ENCODE measurements at places on chromosomes 13 and 19. TPM values are rescaled to one million over a fixed set of nuclear protein-coding genes. Genes with fewer than 3 reads are reported as not detected.

DNA sequence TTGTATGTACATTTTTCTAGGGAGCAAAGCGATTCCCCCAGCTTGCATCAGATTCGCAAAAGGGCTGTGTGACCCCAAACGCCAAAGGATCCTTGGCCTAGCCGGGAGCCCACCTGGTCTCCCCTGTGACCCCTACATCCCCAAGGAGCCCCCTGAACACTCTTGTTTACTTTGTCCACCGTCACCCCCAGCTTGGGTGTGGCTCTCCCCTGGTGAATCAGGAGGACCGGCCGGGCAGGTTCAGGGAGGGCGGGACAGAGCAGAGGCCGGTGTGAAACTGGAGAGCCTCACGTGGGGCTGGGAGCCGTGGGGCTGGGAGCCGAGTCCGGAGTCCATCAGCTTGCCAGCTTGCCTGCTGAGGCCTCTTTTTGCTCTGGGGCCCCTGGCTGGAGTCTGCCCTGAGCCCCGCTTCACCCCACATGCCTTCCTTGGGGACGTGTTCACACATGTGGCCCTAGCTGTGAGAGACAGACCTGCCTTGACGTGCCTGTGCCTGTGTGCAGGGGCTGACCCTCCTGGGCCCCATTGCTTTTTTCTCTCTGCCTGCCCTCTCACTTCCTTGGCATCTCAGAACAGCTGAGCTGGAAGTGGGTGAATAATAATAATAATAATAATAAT, 2.0 kb downstream of the ITPKC start:
- no peak for DNase-seq

DNA sequence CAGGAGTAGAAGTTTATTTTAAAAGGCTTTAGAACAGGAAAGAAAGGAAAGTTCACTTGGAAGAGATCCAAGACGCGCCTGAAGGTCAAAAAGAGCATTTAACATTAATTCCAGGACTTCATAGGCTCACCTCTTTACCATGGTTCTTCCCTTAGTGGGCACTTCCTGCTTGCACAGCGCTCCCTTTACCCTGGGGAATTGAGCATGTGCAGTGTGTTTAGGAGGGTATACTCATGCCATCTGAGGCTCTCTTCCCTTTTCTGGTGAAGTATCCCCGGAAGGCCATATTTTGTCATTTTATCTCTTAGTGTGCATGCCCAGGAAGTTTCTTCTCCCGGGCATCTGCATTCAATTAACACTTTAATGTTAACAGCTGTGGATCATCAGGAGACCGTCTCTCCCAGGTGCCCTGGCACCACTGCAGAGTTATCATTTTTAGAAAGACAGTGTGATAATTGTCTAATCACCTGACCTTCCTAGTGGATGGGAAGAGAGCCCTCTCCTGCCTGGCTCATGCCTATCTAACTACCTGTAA, 66.1 kb upstream of the ABCC4 start:
- no peak for DNase-seq

DNA sequence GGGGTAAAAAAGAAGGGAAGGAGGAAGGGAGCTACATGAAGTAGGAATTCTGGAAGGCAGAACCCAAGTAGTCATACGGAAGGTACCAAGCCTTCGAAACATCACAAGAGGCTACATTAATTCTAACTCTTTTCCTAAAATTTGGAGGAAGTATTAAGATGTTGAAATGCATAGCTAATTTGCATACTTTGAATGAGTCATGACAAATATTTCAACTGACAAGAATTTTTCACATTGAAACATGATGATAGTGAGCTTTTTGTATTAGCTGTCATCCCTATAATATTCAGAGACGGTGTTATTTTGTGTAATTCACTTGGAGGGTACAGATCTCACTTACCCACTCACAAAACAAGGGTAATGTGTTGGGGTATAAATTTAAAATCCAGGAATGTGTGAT, 9.1 kb upstream of the ACOD1 start:
- no peak for DNase-seq

The LHB gene
- total RNA-seq, result not detected

DNA sequence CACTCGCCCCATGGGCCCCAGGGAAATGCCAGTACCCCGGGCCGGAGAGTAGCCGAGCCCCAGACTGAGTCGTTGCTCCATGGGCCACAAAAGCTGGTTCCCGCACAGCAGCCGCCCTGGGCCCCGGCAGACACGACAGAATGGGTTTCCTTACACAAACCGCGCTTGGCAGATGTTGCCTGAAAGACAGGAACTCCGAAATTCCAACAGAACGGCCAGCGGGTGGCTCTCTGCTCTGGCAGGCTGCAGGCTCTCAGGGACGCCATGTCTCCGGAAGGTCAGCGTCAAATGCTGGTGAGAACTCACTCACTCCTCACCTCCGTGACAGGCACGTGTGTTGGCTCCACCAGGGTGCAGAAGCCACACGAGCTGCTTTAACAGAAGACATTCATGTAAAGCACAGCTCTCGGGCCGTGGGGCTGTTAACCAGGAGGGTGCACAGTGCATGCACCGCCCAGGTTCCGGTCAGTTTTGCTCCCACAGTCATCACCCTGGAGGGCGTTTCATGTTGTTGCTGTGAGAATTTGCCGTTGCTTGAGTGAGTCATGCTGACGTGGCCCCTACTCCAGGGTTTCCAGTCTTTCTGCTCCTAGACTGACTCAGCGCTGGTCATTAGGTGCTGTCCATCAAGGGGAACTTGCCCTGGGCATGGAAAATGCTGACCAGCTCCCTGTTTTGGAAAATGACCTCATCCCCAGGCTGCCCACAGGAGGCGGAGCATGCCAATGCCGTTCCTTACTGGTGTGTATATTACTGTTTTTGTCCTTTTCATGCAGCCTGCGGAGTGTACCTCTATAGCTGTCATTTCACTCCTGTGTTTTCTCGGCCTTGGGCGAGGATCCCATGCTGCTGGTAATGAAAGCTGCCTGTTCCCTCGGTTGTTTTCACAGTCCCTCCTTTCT, 44.8 kb downstream of the ANKRD10 start:
- peak; percentile 71 for DNase-seq

- DNase-seq, result peak; percentile 47
Observed at GRCh38 chr13:44972956-44973581, 16.2 kb downstream of the NUFIP1 start.

The GIPC1 gene
- total RNA-seq, result 58.3 TPM

GRCh38 chr19:45615795-45616703, 14.0 kb upstream of the GPR4 start:
- peak; percentile 95 for DNase-seq

- no peak for DNase-seq
Observed at GRCh38 chr13:40381935-40382764, 284.3 kb downstream of the FOXO1 start.

DNA sequence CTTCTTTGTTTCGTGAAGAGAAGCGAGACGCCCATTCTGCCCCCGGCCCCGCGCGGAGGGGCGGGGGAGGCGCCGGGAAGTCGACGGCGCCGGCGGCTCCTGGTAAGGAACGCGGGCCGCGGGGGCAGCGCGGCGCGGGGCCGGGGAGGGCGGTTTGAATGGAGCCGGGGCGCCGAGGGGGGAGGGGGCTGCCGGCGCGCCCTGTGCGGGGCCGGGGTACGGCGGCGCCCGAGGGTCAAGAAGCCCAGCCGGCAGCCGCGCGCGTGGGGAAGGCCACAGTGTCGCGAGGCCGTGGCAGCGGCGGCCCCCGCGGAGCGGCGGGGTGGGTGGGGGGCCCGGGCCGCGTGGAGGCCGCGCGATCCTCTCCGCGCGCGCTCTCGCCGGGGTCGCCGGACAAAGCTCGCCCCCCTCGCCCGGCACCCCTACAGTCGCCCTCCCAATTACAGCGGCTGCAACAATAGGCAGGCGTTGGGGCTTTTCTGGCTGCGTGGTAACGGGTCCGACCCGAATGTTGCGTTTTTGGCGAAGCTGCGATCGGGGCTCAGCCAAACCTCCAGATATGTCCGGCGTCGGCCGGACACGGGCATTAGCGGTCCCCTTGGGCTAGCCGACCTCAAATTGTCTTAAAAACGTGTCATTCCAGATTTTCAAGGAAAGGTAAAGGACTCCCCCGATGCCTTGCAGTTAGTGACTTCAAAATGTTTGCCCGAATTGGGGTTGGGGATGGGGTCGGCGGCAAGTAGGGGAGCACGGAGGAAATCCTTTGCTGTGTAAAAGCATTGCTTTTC, 437 bp downstream of the SMARCA4 start:
- DNase-seq, result no peak

DNA sequence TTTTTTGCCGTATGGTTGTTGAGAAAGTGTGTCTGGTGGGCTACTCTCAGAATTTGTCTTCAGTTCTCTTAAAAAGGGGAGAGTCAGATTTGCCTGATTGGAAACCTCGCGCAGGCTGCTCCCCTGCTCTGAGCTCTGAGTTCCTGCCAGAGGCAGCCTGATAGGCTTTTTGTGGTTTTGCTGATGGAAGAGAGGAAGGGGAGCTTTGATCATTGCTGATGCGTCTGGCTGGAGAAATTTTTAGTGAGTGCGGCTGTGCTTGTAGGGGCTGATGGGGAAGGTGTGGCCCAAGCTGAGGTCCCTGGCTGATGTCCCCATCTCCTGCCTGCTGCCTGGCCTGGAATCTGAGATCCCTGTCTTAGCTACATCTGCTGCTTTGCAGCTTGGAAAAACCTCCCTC, 2.8 kb downstream of the CHST8 start:
- no peak for DNase-seq
